ENCODE measurements at places on chromosomes 1 and 21.

DNA sequence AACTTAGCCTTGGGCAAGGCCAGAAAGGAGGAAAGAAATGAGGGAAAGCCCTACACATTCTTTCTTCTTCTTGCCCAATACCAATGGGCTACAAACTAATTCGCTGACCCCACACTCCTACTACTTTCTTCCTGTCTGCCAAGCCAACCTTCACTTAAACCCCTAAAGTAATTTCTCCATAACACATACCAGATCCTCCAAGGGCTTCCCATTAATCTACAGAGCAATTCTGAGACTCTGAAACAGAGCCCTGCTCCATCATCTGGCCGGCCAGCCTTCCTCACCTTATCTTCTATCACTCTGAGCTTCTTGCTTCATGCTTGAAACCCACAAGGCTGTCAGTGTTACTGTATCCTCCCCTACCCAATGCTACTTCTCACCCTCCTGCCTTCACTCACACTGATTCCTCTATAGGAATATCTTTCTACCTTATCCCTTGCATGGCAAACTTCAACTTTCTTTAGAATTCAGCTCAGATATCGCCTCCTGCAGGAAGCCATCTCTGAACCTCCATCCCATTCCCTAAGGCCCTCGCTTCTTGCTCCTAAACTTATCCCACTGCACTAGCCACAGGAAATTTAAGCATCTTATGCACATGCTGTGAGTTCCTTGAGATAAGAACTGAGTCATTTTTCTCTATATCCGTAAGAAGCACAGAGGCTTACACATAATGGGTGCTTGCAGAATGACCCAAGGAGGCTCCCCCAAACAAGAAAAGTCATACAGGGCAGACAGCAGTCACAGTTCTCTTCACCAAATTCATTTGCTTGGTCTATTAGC is 81.9 kb downstream of the JAK1 start:
- no peak for DNase-seq

DNA sequence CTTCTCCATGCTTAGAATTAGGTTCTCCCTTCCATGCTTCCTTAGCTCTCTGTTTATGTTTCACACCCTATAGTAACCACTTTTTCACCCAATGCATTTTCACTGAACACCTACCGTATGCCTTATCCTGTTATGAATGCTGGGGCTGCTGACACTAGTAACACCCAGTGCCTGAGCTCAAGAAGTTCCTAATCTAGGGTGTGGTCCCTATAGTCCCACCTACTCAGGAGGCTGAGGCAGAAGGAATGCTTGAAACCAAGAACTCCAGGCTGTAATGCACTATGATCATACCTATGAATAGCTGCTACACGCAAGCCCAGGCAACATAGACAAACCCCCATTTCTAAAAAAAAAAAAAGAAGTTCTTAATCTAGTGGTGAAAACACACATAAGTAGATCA is 5.5 kb downstream of the EPHA10 start:
- no peak for DNase-seq

DNA sequence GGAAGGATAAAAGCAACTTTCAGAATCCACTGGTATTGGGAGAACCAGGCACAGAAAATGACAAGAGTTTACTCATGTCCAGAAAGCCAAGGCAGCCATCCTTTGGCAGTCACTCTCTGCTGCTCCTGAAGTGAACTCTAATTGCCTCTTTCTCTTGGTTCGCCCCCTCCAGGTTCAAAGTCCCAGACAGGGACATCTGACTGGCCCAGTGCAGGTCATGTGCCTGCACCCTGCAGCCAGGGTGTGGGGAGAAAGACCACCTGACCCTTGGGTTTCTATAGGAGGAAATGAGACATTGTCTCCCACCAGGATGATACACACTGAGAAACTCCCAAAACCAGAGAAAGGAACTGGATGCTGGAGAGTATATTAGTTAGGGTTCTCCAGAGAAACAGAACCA is 103.9 kb upstream of the SYT6 start:
- no peak for DNase-seq

GRCh38 chr1:84199257-84199656 is 55.2 kb downstream of the PRKACB start:
- no peak for DNase-seq

- DNase-seq, result no peak
These were observed 74.2 kb downstream of the SIM2 start for GRCh38 chr21:36773117-36773516.

All from activated CD4-positive, CD25-positive, alpha-beta regulatory T cell (primary cell).